Frontal cortex (tissue), 4 donors: ENCODE measurements at places on chromosomes 3 and 15.
A peak's percentile ranks its signal among the peaks of the same experiment; 100 is the strongest.

DNA sequence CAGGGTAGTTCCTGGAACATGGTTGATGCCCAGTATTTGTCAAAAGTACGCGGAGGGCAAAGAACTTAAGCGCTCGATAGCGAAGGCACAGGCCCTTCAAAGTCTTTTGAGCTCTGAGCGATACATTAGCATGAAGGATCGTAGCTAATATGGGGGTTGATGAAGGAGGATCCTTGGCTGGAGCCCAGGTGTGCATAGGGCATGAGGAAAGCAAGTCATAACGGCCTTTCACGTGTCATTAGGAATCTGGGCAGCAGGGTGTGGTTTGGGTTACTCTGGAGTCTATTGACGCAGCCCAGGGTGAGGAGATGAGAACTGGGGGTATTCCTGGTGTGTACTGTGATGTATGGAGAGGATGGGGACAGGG, 31.7 kb downstream of the SPINK8 start:
- DNase-seq = peak; percentile 13

- DNase-seq = no peak
These were observed 134.5 kb downstream of the MECOM start for GRCh38 chr3:169529013-169529412.

DNA sequence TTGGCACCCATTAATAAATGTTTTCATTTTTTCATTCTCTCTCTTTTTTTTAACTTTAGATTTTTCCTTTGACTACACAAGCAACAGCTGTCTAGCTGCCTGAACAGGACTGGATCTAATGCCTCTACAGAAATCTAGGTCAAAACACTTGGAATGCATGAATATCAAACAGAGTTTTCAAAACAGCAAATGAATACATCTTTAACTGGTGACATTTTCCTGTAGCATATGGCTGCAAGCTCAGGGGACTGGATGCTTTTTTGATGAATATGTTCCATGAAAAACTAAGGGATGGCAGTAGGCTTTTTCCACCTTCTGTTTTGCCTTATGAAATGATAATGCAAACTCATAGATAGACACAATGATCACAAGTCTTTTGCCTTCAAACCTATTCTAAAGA, 661.7 kb downstream of the MCTP2 start:
- no peak for DNase-seq

DNA sequence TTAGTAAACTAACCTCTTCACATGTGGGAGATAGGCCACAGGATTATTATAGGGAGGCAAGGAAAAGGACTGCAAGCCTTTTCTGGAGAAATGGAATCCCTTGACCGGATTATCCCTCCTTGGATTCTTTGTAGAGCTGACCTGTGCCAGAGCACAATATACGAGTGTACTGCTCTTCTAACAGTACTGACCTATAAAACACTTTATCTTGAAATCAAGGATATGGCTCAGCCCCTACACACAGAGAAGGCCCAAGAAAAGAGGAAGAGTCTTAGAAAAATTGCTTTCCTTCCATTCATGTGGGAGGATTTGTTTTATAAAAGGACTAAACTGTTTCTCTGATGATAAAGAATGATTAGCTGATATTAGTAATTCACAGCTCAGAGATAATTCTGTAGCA, 42.2 kb downstream of the DMXL2 start:
- no peak for DNase-seq

GRCh38 chr15:47246317-47246716, 471.0 kb upstream of the SEMA6D start:
- DNase-seq = no peak

DNA sequence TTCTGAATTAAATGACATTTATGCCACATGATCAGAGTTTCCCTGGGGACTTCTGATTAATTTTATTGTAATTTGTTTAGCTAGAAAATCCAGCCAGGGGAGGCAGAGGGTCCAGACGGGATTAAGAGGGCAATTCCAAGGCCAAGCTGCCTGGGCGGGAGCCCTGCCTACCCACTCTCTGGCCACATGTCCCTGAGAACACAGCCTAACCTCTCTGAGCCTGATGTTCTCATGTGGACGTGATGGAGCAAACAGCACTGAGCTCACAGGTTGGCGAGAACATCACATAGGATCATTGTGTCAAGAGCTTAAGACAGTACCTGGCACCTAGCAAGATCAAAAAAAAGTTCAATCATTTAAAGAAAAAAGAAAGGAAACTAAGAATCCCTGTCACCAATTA, 1.0 kb downstream of the LRRC2 start:
- no peak for DNase-seq

GRCh38 chr3:108312656-108313055, 16.3 kb downstream of the HHLA2 start:
- no peak for DNase-seq

DNA sequence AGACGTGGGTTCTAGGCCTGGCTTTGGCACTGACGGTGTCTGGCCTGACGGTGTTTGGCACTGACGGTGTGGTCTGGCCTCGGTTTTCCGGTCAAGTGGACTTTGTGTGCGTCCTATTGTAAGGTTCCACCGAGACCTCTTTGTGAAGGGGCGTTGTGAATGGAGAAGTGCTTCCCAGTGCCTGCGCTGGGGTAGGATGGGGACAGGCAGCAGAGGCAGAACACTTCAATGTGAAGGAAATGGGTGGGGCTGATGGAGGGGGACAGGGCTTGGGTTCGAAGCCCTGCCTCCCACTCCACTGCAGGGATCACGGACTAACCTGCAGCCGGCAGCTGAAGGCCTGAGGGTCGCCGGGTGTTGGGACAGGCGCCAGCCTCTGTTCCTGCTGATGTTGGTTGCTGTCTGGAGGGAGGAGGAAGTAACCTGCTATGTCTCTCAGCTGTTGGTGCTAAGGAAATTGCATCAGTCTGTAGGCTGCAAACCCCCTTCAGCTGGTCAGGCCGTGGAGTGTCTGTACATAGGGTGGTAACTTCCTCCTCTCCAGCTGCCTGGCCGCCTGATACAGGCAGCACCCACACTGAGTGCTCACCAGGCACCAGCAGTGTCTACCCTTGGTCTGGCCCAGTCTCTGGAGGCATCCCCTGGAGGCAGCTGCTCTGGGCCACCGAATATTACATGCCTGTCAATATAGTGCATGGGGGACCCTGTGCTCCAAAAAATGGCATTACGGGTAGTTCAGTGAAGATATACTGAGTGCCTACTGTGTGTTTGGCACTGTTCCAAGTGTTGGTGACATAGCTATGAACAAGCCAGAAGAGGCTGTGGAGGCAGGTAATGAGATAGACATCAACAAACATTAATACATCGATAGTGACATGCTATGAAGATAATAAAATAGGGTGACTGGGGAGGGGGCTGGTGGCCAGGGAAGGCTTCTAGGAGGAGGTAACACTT, 1.1 kb downstream of the TM6SF1 start:
- peak; percentile 46 for DNase-seq

DNA sequence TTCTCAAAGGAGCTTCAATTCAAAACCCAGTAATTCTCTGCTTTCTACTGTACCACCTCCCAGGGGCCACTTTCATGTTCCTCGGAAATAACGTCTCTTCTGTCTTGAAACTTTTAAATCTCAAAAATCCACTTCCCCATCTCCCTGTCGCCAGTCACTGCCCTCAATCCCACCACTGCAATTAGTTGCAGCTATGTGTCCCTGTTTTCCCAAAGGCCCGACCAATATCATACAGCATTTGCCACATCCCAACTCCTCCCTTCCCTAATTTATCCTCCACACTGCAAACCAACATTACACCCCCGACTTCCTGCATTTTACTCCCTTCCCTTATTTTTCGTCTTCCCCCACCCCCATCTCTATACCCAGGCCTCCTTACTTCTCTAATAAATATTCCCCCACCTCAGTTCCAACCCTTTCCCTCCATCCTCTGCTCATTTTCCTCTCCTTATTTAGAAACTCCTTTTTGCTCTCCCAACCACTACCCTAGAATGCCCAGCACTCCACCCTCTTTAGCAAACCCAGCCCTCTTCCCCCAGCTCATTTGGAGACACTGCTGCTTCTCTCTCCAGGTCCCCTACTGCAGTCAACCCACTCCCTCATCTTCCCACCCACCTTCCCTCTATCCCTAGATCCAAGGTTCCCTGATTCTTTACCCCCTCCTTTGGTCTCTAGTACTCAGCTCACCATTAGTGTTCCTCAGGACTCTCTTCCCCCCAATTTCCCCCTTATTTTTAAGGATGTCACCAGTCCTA, 1.1 kb downstream of the NPTN start:
- peak; percentile 29 for DNase-seq

DNA sequence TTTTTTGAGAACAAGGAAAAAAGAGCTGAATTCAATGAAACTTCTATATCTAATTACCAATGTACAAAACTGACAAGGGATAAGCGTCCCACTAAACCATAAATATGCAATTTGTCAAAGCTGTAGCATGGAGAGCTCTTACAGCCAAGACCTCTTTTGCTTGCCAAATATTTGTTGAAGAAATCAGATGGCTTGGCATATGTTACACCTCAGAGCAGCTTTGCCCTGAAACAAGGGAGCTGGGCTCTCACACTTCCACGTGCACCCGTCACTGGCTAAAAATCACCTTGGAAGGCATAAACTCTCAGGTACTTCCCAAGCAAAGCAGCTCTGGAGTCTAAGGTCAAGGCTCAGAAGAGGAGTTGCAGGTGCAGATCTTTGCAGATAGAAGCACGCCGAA, 324.7 kb upstream of the SLCO3A1 start:
- no peak for DNase-seq

GRCh38 chr15:33322091-33322490, 11.3 kb downstream of the RYR3 start:
- DNase-seq = no peak

DNA sequence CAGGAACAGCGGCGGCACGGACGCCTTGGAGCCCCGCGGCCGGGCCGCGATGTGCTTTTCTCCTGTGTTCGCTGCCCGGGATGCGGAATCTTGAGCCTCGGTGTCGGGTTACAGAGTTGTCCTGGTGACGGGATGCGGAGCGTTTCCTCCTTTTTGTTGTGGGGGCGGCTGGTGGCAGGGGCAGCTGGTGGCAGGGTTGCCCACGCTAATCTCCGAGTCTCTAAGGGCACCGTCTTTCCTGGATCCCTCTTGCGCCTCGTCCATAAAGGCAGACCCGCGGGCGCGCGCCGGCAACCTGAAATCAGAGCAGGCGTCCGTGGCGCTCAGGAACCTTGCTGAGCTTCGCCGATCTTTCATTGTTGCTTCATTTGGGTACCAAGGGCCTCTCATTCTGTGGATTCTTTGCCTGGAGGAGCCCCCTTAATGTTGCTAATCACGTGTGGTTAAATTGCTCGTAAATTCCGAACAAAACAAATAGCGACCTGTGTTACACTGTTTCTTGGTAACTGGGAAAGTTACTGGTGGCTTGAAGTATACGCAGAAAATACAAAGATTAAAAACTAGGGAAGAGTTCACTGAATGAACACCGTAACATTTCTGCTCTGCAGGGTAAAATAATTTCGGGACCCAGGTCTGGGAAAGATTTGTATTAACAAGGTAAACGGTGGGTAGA, 844 bp upstream of the PFN2 start:
- peak; percentile 41 for DNase-seq

DNA sequence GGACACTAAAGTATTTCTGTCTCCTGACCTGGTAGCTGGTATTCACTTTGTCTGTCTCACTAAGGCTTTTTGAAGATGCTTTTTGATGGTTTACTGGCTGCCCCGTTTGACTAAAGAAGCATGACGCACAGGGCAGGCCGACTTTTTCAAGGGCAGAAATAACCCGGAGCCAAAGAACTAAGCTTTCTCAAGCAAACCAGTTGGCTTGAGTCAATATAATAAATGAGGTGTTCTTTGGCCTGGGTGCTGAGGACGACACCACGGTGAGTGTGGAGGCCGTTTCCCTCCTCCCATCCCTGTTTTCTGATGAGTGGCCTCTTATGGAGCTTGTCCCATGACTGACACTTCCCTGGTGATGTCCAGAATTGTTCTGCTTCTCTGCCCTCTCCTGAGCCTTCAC, 220.9 kb downstream of the ITPR1 start:
- DNase-seq = no peak

- DNase-seq = no peak
These were observed 318.1 kb upstream of the WNT5A start for GRCh38 chr3:55805169-55805568.

DNA sequence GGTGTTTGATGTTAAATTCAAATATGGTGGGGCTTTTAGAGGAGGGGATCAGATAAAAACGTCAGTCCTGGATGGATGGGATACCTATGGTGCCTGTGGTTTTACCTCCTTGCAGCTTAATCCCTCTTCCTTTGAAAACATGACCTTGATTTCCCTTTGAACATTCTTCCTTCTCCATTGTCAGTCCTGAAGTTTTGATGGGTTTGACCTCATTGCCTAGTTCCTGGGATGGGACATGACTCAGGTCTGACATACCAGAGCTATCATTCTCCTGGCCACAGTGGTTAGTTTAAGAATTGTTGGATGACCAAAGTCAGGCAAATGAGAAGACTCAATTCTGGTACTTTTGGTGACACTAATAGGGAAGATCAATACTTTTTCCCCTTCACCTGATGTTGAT, 87.2 kb downstream of the PRICKLE2 start:
- DNase-seq = no peak

GRCh38 chr15:36996121-36996520, 104.2 kb downstream of the MEIS2 start:
- DNase-seq = no peak

DNA sequence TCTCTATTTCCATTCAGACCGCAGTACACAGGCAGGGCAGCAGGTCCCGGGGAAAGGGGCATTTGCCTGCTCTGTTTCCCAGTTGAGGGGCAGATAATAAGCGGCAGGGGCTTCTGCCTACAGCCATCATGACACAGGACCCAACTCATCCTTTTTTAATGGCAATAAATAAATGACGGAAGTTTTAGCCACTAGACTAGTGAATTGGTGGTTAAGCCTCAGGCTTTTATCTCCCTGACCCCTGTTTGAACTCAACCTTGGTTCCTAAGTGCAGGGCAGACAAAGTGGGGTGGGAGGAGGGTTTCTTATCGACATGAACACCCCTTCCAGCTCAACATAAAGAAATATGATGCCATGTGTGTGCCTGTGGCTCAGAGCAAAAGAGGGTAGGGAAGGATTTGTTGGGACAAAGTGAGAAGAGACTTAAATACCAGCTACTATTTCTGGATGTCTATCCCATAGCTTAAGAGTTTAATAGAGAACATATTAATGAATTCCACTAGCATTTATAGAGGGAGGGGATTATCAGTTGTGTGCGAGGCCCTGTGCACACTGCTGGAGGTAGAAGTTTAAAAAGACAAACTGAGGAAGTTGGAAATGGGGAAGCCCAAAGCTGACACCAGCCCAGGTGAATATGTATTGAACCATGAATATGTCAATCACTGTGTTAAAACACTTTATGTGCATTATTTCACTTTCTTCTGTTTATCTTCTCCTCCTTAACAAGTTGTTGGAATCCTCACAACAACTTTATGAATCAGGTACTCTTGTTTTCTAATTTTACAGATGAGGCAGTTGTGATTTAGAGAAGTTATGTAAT, 939.4 kb downstream of the MCTP2 start:
- DNase-seq = no peak

DNA sequence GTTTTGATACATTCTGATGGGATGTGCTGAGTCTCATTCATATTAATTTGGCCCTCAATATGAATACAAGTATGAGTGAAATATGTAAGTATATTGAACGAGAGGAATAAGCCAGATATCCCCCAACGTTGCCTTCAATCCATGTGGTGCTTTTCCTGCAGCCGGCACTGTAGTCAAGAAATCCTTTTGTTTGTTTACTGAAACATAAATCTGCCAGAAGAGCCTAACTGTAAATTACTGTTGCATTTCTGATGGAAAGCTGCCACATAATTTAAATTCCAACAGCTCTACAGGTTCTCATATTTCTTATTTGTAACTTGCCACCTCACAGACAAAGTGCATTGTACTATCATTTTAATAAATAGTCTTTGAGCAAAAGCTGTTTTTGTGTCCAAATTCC, 314.0 kb downstream of the KBTBD8 start:
- no peak for DNase-seq
